Peyer's patch (tissue), 4 donors: ENCODE measurements at places on chromosomes 2 and 18. TPM values are rescaled to one million over a fixed set of nuclear protein-coding genes. Genes with fewer than 3 reads are reported as not detected.

Gene ATOH8
- 35.5 TPM for total RNA-seq

Gene LCT
- total RNA-seq: 14.9 TPM

GRCh38 chr2:79612999-79613398 is 100.1 kb downstream of the CTNNA2 start:
- DNase-seq: no peak

DNA sequence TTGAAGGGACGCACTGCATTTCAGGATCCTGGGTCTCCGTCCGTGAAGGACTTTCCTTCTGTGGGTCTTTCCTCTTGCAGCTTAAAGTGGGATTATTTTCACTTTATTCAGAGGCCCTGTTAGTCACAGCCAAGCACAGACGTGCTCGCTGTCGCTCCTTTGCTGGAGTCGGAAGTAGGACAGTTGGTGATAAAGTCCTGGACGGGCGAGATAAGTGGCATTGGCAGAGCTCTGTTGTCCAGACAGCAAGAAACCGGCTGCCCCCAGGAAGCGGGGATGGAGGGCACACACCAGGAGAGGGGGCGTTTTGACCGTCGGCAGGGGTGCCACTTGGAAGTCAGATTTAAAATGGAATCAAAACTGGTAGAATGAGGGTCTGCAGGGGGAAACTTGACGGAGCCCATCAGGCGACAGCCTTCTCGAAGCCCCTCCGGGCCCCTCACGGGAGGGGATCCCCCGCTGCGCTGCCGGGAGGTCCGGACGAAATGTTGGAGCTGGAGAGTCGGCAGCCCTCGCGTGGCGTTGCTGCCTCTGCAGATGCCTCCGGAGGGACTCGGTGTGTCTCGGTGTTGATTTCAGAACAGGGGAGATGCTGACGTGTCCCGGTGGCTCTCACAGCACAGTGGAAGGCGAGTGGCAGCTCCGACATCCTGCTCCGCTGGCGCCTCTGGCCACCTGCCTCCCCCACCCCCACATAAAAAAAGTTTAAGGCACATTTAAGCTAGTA is 124.2 kb downstream of the NFATC1 start:
- DNase-seq: peak; percentile 37

DNA sequence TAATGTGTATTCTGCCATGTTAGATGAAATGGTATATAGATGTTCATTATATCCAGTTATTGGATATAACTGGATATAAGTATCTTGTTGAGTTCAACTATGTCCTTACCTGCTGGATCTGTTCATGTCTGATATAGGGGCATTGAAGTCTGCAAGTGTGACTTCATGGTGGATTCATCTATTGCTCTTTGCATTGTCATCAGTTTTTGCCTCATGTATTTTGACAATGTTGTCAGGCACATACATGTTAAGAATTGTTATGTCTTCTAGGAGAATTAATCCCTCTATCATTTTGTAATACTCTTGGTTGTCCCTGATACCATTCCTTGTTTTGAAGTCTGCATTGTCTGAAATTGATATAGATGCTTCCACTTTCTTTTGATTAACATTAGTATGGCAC is 15.4 kb downstream of the ZNF24 start:
- DNase-seq: no peak
